Naive thymus-derived CD4-positive, alpha-beta T cell (primary cell): ENCODE measurements at places on chromosomes 12 and 14. TPM values are rescaled to one million over a fixed set of nuclear protein-coding genes. Genes with fewer than 3 reads are reported as not detected.

- no peak for DNase-seq
Observed at GRCh38 chr12:57079821-57080220, 1.2 kb upstream of the NEMP1 start.

- no peak for DNase-seq
Observed at GRCh38 chr12:116161588-116161987, 115.9 kb downstream of the MED13L start.

DNA sequence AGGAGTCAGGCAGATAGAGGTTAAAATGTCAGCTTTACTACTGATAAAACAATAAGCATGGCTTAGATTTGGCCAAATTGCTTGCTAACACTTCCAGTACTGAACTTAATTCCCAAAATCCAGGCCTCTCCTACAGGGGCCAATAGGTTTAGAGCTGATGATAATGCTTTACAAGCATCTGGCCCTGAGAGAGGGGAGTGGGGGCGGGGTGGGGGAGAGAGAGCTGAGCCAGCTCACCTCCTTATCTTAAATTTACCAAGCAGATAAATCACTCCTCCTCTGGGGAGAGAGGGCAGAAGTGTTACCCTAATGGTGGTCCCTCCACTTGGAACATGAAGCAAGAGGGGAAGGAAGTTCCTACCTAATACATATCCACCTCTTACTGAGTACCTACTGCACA, 182.2 kb upstream of the CRY1 start:
- DNase-seq: no peak

DNA sequence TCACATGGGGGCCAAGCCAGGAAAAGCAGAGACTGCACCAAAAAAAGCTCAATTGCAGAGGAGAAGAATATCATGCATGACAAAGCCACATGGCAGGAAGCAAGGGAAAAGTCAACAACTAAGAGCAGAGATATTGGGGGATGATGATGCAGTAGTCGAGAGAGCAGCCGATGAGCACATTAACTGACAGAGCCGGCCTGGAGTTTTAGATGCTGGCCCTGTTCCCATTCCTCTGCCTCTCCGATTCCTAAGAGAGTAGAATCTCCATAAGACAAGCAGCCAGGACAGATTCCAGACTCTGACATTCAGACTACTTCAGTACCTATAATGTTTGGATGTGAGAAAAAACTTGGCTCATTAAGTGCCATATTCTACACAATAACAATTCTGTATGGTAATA, 155.9 kb downstream of the KCNH5 start:
- no peak for DNase-seq

DNA sequence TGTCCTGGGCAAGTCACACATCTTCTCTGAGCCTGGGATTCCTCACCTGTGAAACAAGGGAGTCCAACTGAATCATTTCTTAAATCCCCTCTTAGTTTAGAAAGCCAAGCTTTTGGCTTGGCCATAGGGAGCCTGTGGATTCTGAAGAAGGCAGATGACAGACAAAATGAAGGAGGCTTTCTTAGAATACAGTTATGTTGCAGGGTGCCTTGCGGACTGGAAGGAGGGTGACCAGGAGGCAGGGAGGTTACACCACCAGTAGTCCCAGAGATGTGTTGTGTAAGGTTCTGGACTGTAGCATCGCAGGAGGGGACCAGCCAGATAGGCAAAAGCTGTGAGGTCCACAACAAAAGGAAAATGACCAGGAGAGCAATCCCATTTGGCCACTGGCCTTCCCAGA, 8.2 kb upstream of the ACVR1B start:
- DNase-seq: no peak

Gene CLEC2A
- not detected in 2 replicates for total RNA-seq

Gene FZD10
- total RNA-seq: not detected

Gene MAP1LC3B2
- total RNA-seq: 0.48 and 1.3 TPM in 2 replicates

Gene KRT3
- total RNA-seq: not detected

Gene BMP4
- 2.3 TPM for total RNA-seq
